ENCODE measurements at places on chromosomes 5 and 9.

DNA sequence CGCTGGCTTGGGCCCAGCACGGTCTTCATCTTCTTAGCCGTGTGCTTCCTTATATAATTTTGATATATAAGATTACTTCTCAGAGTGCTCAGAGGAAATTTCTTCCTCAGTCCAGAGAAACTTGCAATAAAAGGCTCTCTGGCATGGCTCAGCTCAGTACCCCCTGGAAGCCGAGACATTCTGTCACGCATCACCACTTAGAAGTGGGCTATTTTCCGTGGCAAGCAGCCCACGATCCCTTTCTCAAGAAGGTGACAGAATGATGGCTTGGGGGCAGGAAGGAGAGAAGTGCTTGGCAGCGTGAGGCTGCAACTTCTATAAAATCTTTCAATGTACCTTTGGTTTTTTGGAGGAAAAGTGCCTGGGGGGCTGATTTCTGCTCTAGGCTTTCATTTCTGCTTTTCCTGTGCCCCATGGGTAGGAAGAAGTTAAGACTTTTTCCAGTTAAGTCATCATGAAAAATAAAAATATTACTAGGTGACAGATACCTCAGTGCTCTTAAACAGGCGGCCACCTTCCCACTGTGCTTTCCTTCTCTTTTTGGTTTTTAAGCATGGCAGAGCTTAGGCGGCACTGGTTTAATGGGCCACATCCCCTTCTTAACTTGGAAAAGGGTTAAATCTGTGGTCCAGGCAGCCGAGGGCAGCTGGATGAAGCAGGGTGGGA, 104.6 kb downstream of the MVB12B start:
- no peak for DNase-seq

- DNase-seq, result no peak
These were observed 159.3 kb downstream of the GABBR2 start for GRCh38 chr9:98549401-98549800.

GRCh38 chr5:122774519-122774860, 390 bp upstream of the SNX2 start:
- no peak for DNase-seq

DNA sequence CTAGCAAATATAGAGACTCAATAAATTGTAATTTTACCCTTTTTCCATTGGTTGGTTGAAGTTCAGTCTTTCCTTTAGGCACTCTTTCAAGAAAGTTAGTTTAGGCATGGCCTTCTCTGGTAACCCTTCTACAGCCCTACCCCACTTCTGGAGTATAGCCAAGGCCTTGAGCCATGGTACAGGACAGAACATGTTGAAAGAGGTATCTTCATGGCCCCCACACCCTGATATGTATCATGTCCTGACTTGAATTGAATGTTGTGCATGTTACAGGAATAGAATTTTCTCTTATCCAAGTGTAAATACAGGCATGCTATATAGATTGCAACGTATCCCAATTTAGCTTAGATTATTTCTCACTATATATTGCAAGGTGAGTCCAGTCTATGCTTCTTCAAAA, 175.6 kb downstream of the CD180 start:
- DNase-seq, result no peak

GRCh38 chr9:120315154-120315553, 264.8 kb downstream of the CDK5RAP2 start:
- no peak for DNase-seq

GRCh38 chr9:35490155-35490909, 421 bp downstream of the RUSC2 start:
- DNase-seq, result no peak

DNA sequence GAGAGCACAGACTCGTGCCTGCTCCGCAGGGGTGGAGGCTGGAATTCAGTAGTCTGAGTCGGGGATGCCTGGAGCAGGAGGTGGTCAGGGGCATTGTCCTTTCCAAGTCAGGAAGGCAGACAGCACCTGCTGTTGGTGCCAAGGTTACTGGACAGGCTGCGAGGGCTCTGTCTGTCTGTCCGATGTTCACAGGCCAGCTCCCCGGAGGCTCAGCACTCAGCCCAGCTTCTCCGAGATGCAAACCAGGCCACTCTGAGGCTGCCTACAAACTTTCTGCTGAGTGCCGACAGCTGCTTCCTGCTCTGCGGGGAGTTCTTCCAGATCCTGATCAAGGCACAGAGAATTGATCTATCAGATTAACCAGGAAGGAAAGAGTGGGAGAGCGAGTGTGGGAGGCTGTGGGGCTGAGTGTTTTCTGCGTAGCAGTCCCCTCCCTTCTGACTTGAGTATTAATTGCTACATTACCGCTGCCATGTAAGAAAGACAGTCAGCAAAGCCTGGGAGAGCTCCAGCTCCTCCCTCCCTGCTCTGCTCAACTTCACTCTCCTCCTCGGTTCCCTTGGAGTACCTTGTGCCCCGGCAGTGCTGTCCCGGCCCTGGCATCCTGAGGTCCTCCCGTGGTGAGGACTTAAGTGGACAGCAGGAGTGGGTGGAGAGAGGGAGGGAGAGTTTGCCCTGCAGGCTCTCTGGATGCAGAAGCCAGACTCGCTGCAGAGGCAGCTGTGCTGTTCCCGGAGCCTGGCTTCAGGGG, 36.0 kb downstream of the KCNMB1 start:
- DNase-seq, result peak; percentile 29

- no peak for DNase-seq
These were observed 77.3 kb downstream of the NNT start for GRCh38 chr5:43680286-43680685.

DNA sequence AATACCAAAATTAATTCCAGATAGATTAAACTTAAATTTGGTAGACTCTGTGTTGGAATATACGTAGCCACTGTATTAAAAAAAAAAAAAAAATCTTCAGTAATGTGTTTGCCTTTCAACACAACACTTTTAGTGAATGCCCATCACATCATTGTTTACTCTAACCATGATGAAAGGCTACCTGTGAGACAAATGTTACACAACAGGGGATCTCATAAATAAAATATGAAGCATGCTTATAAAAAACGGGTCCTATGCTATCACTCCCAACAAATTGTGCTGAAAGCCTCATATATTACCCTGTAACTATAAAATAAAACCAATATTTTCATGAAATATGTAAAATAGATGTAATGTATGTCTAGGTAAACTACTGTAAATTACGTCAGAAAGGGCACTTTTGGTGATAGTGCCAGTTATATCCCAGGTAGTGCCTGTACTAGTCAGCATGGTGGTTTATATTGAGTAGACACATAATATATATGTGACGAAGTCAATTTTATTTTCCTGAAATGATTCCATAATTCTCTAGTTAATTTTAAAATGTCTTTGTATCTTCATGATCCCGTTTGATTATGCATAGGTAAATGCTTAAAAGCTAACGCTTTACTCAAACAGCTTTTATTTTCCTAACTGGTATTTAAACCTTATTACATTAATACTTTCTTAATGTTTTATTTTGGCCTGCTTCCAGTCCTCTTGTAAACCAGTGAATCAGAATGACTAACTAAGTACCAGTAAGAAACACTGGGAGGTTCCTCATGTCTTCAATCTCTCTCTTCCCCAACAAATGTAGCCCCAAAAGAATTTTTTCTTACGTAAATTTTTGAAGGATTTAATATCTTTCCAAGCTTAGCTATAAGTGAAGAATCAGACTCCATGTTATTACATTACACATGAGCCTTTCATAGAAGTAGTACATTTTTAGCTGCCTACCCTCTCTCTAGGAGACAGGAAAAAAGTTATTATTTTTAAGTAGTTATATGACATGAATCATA, 420.3 kb downstream of the GABRG2 start:
- DNase-seq, result peak; percentile 2

GRCh38 chr5:112729630-112730029, 8.1 kb upstream of the APC start:
- DNase-seq, result no peak

DNA sequence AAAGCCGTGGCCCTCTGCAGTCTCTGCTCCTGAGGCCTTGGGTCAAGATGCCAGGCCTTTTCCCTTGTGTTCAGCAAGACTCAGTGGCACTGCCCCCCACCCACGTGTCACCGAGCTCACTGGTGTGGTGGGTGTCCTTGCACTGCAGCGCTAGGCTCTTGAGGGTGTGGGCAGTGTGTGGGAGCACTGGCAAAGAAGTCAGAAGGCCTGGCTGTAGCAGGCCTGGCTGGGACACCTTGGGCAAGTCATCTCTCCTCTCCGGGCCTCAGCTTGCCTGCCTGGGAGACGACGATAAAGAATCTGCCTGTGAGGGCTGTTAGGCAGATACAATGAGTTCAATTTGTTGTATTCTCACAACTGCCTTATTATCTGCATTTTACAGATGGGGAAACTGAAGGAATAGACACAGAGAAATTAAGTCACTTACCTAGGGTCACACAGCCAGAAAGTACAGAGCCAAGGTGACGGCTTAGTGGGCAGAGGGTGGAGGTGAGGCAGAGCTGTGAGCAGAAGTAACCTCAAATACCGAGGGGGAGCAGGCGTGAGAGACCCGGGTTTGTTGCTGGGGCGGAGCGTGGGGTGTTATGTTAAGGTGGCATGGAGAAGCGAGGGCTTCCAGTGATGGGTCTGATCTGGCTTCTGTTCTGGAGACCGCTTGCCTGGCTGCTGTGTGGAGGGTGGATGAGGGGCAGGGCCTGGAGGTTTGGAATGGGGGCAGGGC, 1.4 kb downstream of the TSPAN17 start:
- no peak for DNase-seq

- no peak for DNase-seq
These were observed 180.0 kb downstream of the FGF18 start for GRCh38 chr5:171599411-171599810.

GRCh38 chr9:100525563-100525962, 52.3 kb upstream of the CAVIN4 start:
- DNase-seq, result no peak

GRCh38 chr9:131585375-131585774, 40.1 kb downstream of the PRRT1B start:
- DNase-seq, result peak; percentile 18

DNA sequence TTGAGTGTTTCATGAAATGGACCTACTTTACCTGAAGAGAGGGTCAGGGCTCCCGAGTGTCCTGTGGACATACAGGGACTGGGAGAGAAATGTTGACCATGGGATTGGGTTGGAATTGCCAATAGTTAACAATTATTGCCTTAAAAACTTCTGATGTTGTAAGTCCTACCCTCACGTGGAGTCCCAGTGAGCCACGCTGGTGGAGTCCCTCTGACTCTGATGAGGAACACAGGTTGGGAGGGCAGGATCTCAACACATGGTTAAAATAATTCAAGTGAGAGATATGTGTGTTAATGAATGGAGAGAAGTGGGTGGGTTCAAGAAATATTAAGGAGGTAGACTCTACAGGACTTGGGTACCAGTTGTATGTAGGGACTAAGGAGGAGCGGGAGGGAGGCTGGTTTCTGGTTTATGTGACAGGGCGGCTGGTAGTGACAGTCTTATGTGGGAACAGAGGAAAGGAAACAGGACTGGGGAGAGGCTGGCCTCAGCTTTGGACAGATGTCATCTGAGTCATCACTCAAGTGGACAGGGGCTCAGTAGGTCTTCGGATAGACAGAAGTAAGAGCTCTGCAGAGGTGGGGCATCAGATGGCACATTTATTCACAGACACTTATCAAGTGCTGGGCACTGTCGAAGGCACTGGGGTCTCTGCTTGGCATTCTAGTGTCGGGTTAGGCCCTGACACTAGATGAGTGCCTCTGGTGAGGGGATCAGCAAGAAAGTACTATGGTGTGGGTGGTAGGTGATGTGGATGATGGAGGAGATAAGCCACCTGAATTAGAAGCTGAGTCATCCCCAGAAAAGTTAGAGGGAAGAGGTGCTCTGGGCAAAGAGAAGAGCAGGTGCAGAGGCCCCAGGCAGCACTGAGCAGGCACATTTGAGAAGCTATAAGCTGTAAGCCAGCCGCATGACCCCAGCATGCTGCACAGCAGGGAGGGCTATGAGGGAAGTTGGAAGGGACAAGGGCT, 27.2 kb downstream of the MAML1 start:
- no peak for DNase-seq

GRCh38 chr5:27568811-27569210, 530.4 kb upstream of the CDH9 start:
- peak; percentile 13 for DNase-seq

DNA sequence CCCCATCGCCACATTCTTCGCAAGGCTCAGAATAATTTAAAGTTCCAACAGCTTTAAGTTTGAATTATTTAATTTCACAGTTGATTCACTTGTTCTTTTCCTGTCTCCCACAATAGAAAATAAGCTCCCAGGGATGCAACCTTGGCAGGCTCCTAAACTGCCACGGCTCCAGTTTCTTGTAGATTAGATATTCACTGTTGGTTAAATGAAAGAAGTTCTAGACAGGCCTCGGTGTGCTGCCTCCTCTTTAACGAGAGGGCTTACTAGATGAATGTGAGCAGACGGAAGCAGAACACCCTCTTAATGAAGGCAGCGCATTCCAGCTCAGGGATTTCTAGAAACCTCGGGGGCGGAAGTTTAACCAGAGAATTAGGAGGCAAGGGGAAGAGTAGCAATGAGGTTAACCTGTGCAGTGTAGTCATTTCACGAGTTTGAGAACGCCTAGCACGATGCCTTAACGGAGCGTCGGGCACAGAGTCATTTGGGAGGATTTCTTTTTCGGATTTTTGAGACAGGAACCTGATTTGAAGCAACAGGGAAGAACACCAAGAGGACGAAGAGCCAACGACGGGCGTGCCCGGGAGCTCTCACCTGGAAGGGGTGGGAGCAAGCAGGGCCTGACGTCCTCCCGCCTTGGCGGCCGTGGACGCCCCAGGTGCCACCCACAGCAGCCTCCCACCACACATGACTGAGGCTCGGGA, 637 bp upstream of the SMC5 start:
- peak; percentile 48 for DNase-seq

- no peak for DNase-seq
These were observed 172.8 kb downstream of the NR3C1 start for GRCh38 chr5:143230676-143230996.

DNA sequence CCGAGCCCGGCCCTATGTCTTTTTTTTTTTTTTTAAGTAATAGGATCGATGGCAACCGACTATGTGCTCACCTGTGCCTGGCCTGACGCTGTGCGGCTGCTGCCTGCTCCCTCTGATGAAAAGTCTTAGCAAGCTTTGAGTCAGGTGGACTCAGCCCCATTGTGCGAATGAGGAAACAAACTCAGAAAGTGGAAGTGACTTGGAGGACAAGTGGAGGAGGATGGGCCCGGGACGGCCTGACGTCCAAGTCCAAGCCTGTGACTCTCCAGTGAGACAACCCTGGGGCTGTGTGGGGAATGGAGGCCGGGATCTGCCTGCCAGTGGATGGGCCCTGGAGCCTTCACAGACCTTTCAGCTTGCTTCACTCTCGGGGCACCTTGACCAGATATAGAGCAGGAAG, 57.9 kb downstream of the EXD3 start:
- no peak for DNase-seq

DNA sequence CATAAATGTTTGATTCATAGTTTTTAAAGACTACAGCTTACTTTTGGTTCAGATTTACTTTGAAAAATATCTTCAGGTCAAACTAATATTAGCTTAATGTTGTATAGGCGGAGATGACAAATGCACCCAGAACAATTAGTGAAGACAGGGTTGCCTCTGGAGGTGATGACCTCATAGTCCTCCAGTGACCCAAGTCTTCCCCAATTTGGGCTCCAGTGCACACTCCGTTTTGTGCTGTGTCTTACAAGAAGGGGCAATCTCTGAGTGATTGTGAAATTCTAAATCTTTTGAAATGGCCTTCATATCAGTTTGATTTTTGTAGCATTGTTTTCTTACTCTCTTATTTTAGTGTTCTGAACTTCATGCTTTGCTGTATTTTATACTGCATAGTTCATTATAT, 57.6 kb downstream of the DENND4C start:
- no peak for DNase-seq

- DNase-seq, result no peak
These were observed 72.1 kb upstream of the XPA start for GRCh38 chr9:97769208-97769607.

GRCh38 chr5:175712681-175713085, 54.8 kb downstream of the HRH2 start:
- DNase-seq, result no peak

GRCh38 chr5:80884086-80884813, 75.9 kb upstream of the RASGRF2 start:
- DNase-seq, result no peak
